Hindlimb muscle (tissue), 1 donor: ENCODE measurements at places on chromosomes 3 and 15.

GRCh38 chr3:138296639-138297038, 33.0 kb downstream of the NME9 start:
- no peak for DNase-seq

DNA sequence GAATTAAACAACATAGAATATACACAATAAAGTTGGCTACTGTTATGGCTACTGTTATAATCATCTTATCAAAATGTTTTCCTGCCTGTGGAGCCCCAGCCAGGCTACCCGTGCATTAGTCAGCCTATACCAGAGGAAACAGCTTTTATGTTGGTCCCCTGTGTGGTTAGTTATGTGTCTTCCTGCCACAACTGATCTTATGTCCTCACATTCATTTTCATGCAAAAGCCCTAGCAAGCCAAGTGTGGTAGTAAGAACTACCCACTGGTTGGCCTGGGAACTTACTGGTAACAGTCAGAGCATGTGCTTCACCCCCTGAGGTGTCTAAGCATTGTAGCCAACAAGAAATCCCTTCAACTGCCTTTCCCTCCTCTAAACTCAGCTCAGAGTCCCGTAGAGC, 21.8 kb downstream of the MGLL start:
- no peak for DNase-seq

- DNase-seq = no peak
Measured at GRCh38 chr3:120497818-120498217, 47.0 kb upstream of the FSTL1 start.

GRCh38 chr3:72786668-72787067, 61.6 kb downstream of the SHQ1 start:
- DNase-seq = no peak

DNA sequence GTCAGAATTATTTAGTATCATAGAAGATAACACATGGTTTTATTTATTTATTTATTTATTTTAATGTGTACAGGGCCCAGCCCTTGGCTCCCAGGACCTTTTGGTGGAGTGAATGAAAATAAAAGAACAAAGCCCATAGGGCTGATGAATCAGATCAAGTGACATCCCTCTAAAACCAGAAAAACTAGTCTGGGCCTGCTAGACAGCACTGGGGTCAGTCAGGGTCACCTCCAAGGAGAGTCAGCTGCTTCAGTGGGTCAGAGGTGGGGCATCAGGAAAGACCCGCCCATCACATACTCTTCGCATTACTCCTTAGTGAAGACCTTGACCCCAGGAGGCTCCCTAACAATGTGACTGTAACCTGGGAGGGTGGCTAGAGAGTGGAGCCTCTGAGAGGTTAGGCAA, 12.8 kb downstream of the PPCDC start:
- DNase-seq = no peak

GRCh38 chr3:82002491-82002890, 241.0 kb upstream of the GBE1 start:
- DNase-seq = no peak

DNA sequence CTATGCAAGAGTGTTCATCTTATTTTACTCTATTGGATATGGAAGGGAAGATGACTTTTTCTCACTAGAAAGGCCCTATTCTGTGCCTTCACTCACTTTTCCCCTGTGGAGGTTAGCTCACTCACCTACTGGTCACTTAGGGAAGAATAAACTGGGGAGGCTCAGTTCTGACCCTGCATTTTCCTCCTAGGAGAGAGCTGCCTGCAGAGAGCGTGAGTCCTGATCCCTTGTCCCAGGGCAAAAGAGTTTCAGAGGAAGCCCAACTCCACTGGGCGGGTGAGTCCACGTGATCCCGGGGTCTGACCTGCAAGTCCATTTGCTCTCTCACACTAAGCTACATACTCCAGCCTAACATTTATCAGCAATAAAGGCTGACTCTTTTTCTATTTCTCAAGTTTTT, 8.4 kb downstream of the MORC1 start:
- DNase-seq = no peak

GRCh38 chr3:149307435-149307783, 26.0 kb downstream of the TM4SF18 start:
- no peak for DNase-seq

- no peak for DNase-seq
Measured at GRCh38 chr3:4061195-4061594, 242.0 kb upstream of the SETMAR start.

DNA sequence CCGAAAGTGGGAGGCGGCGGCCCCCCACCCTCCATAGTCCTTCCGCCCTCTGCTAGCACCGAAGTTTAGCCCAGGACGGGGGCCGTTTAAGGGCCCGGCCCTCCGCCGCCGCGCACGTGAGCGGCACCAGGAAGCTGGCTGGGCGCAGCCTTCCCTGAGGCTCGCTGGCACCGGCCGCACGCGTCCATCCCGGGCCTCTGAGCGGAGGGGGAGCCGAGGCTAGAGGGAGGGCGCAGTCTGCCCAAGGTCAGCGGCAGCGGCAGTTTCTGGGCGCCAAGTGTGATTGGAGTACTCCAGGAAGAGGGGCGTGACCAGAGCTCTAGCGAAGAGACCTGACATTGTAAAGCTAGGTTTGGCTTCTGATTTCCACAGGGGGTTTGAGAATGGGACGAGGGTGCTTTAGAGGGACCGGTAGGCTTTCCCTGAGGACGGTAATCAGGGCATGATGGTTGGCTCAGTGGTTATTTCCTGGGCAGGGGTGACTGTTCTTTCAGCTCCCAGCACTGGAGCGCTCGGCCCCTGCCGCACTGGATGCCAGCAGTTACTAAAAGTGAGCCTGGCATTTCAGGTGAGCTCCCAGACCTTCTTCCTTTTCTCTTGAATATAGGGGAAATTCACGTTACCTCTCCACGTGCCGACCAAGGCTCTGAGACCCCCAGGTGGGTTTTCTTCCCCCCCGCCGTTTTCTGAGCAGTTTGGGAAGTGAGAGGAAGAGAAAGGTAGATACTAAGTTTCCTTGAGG, 853 bp downstream of the TEX264 start:
- peak; percentile 51 for DNase-seq

- no peak for DNase-seq
Measured at GRCh38 chr3:69368129-69368741, 17.7 kb downstream of the FRMD4B start.

- DNase-seq = no peak
Measured at GRCh38 chr3:194830401-194830800, 144.7 kb downstream of the FAM43A start.

DNA sequence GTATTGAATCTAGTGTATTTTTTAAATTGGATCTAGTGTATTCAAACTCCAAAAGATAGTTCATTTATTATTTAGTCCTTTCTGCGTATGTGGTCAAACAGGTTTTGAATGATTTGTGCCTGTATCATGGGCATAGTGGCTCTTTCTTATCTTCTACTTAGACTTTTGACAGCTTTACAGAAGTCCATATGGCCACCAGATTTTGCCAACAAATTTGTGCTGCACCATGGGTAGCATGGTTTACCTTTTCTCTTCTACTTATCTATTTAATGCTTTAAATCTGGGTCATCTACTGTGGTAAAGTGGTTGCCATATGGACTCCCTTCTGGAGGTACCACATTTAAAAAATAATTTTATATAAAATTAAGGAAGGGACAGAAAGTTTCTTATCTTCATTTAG, 66.9 kb upstream of the CADM2 start:
- DNase-seq = no peak

DNA sequence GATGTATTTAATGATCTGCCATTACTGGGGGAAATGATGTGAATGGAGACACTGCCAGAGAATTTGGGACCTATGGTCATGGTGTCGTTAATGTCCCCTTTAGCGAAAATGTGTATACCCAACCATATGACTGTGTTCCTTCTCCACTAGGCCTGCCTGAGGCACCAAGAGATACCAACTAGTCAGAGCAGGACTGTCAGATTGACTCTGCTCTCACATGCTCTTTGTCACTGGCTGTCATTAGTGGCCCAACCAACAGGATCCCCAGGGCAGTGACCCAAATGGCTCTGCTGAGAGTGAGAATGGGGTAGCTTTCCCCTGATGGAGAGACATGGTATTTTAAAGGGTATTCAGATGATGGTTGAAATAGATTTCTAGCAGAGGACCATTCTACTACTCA, 2.8 kb downstream of the TAGLN3 start:
- DNase-seq = no peak

- DNase-seq = peak; percentile 32
Measured at GRCh38 chr15:45331972-45332371, 46.4 kb downstream of the GATM start.

GRCh38 chr3:144879701-144880100, 908.1 kb downstream of the DIPK2A start:
- DNase-seq = no peak

DNA sequence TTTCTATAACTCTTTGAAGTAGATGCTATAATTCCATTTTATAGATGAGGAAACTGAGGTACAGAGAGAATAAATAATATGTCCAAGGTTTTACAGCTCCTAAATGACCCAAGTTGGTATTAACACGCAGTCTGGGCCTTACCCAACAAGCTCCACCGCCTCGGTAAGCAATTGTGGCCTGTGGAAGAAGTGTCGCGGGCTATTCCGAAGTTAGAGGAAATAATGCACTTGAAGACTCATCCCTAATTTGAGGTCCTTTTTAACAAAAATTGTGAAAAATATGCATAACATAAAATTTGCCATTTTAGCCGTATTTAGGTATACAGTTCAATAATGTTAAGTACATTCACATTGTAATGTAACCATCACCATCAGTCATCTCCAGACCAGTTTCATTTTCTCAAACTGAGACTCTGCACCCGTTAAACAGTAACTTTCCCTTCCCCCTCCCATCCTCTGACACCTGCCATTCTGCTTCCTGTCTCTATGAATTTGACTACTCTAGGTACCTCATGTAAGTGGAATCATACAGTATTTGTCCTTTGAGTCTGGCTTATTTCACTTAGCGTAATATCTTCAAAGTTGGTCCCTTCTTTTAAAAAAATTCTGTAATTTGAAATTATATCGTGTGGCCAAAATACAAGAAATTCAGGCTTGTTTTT, 18.2 kb downstream of the IDH3A start:
- DNase-seq = no peak

GRCh38 chr3:87225659-87226058, 1.4 kb upstream of the CHMP2B start:
- DNase-seq = no peak

DNA sequence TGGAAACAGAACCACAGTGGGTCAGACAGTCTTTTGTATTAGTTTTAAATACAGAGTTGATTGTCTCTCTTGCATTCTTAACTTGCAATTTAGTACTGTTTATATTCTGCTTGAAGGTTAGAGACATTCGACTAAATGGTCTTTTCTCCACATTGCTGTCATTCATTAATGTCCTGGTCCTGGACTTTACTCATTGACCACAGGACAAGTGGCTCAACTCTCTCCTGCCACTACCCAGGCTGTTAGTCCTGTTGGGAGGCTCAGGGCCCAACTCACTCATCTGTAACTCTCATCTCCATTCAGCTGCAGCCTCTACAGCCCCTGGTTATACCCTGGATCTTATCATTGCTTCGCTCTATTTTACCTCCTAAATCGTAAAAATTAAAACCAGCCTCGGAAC, 427.4 kb downstream of the LPP start:
- DNase-seq = no peak

DNA sequence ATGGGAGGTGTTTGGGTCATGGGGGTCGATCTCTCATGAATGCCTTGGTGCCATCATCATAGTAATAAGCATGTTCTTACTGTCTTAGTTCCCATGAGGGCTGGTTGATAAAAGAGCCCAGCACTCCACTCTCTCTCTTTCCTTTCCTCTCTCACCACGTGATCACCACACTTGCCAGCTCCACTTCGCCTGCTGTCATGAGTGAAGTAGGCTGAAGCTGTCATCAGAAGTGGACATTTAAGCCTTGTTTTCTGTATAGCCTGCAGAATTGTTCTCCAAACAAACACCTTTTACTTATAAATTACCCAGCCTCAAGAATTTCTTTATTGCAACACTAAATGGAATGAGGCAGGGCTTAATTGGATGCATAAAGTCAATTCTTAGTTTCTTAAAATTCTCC, 6.1 kb downstream of the OR5H1 start:
- DNase-seq = no peak

- DNase-seq = no peak
Measured at GRCh38 chr15:100037901-100038300, 303.9 kb downstream of the ADAMTS17 start.

- no peak for DNase-seq
Measured at GRCh38 chr3:23916152-23916885, 471 bp downstream of the NKIRAS1 start.

DNA sequence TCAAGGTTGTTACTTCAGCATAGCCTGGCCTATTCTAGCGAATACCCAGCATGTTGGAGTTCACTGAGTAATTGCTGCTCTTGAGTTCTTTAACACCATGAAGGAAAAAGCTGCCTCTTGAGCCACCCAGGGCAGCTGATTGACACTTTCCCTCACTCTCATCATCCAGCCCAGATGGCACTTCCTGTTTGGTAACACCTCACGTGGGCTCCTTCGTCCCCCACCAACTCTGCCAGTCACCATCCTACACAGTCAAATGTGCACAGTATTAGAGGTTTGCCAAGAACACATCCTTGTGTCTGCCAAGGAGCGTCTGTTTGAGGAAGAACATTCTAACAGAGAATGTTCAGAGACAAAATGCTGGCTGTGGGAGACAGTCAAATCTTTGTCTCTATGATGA, 266.3 kb downstream of the RPLP1 start:
- DNase-seq = no peak

- no peak for DNase-seq
Measured at GRCh38 chr15:35481992-35482391, 64.0 kb downstream of the DPH6 start.

DNA sequence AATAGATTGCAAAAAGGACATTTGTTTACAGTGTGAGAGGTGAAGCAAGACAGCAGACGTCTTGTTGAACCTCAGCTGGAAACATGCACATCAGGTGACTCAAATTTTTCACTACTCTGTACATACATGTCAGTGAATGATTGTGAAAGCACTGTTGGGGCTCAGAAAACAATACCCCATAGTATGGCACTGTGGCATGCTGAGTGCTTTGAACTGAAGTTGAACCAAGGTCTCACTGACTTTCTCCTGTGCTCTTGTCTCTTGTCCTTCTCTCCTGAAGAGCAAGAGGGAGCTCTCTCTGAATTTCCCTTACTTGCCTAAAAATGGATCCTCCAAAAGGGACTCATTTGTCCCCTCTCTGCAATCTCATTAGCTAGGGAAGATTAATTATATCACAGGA, 24.5 kb upstream of the NEDD4 start:
- no peak for DNase-seq

- no peak for DNase-seq
Measured at GRCh38 chr15:43932907-43933306, 106.1 kb downstream of the WDR76 start.

- no peak for DNase-seq
Measured at GRCh38 chr15:70099967-70100473, 2.3 kb upstream of the TLE3 start.

DNA sequence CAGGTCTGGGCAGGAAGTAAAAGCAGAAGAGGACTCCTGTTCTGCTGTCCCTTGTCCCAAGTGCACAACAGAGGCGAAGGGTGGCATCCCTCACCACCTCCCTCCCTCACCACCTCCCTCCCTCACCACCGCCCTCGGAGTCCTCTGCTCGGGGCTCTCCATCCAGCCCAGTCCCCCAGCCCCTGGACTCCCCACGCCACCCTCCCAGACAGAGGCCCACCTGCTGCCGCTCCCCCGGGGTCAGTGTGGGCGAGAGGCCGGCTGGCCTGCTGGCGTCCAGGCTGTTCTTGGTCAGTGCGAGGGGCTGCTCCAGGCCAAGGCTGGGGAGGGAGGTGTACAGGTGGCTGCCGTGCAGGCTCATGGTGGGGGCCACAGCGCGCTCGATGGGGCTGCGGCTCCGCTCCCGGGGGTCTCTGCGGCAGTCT, 79.1 kb downstream of the VGLL4 start:
- no peak for DNase-seq

- DNase-seq = peak; percentile 19
Measured at GRCh38 chr15:88127432-88127790, 129.1 kb downstream of the NTRK3 start.

- no peak for DNase-seq
Measured at GRCh38 chr3:13837751-13838150, 42.1 kb downstream of the WNT7A start.
